ENCODE measurements at places on chromosomes 2 and 18. TPM values are rescaled to one million over a fixed set of nuclear protein-coding genes. Genes with fewer than 3 reads are reported as not detected.

MRPL53 gene
- 18.0 TPM for total RNA-seq

APCDD1 gene
- 47.8 TPM for total RNA-seq

DNAH6 gene
- 1.8 TPM for total RNA-seq

CWC22 gene
- 17.0 TPM for total RNA-seq

MPV17 gene
- total RNA-seq: 98.0 TPM

UPP2 gene
- total RNA-seq: not detected

ESPNL gene
- not detected for total RNA-seq

TRIP12 gene
- total RNA-seq: 342 TPM

CLHC1 gene
- total RNA-seq: 9.9 TPM
